ENCODE measurements at places on chromosomes 5 and 9.

GRCh38 chr5:149129181-149129580, 12.1 kb upstream of the ABLIM3 start:
- DNase-seq: no peak

GRCh38 chr9:6788162-6789016, 30.6 kb downstream of the KDM4C start:
- no peak for DNase-seq

DNA sequence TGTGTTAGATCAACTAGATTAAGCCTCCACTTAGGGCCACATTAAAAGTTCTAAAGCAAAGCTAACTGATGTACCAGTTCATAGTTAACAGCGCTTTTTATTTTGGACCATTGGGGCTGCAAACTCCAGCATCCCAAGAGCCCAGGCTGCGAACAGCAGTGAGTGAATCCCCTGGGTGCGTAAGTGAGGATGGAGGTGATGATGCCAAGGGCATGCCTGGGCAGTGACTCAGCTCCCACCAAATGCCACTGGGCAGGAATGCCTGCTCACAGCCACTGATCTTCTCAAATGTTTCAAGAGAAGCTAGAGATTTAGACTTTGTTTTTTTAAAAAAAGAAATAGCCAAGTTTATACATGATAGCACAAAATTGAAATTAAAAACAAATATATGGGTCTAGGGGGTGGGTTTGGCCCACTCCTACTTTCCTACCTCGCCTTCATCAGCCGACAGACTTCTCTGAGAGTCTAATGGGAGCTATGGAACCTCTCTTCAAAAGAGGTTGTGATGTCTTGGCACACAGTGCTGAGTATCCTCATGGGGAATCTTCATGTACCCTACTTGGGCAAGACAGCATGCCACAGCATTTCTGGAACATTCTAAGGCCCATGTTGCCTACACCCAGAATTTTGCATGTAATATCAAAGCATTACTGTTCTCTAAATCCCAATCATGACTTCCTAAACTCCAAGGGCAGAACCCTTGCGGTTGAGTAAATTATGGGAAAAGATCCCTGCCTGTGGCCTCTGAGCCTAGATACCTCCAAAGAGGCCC, 398.1 kb downstream of the EBF1 start:
- DNase-seq: no peak

DNA sequence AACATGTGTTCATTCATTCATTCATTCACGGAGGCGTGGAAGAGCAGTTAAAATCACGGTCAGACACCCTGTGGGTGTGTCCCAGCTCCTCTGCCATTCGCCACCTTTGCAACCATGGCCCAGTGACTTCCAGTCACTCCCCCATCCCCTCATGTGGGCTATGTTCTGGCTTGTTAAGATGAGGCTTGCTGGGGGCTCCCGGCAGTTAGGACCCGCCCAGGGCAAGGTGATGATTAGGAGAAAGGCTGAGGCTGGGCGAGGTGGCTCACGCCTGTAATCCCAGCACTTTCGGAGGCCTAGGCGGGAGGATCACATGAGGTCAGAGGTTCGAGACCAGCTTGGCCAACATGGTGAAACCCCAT, 24.9 kb upstream of the PTGES start:
- DNase-seq: no peak

DNA sequence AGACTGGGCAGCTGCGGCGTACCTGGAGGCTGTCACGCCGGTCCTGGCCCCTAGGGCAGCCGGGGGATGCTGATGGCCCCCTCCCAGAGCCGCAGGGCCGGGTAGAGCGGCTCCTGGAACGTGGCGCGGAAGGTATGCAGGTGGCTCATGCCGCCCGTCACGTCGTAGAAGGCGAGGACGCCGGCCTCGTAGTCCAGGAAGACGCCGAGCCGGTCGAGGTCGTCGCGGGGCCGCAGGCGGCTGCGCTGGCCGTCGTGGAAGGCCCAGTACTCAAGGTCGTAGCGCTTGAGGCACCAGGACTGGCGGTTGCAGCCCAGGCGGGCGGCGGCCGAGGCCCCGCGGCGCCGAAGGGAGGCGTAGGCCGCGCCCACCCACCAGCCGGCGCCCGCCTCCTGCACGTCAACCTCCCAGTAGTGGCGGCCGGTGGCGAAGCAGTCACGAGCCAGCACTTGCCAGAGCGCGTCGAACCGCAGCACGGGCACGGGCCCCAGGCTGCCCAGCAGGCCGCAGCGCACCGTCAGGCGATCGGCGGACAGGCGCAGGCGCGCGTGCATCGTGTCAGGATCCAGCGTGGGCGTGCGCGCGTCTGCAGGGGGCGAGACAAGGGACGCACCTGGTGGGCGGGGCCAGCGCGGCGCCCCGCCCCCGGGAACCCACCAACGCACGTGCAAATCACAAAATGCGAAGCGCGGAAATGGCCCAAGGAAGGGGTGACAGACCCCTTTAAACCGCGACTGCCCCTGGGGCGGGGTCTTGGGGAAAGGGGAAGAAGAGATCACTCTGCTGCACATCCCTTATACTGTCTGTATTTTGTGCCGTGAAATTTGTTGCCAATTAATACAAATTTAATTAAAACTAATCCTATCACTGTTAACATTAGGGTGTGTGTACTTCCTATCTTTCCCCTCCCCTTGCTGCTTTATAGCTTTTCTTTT, 31.2 kb downstream of the NANS start:
- DNase-seq: peak; percentile 72

DNA sequence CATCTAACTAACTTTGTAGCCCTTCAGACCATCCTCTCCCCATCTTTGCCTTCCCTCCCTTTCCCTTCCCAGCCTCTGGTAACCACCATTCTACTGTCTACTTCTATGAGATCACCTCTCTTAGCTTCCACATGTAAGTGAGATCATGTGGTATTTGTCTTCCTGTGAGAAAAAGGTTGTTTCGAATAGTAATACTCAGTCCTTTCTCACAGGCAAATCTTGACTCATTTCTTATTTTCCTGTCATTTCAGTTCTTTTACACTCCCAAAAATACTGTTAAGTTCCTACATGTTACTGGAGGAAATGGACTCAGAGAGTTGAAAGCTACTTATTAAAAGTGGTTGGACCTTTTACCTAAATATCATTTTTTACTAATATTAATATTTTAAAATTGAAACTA, 82.1 kb downstream of the SLF1 start:
- no peak for DNase-seq

GRCh38 chr9:114928136-114928535, 2.3 kb downstream of the TNFSF8 start:
- DNase-seq: no peak

- no peak for DNase-seq
Measured at GRCh38 chr5:72314571-72315172, 5.4 kb downstream of the MRPS27 start.

GRCh38 chr5:31952067-31952466, 222.1 kb downstream of the GOLPH3 start:
- no peak for DNase-seq

DNA sequence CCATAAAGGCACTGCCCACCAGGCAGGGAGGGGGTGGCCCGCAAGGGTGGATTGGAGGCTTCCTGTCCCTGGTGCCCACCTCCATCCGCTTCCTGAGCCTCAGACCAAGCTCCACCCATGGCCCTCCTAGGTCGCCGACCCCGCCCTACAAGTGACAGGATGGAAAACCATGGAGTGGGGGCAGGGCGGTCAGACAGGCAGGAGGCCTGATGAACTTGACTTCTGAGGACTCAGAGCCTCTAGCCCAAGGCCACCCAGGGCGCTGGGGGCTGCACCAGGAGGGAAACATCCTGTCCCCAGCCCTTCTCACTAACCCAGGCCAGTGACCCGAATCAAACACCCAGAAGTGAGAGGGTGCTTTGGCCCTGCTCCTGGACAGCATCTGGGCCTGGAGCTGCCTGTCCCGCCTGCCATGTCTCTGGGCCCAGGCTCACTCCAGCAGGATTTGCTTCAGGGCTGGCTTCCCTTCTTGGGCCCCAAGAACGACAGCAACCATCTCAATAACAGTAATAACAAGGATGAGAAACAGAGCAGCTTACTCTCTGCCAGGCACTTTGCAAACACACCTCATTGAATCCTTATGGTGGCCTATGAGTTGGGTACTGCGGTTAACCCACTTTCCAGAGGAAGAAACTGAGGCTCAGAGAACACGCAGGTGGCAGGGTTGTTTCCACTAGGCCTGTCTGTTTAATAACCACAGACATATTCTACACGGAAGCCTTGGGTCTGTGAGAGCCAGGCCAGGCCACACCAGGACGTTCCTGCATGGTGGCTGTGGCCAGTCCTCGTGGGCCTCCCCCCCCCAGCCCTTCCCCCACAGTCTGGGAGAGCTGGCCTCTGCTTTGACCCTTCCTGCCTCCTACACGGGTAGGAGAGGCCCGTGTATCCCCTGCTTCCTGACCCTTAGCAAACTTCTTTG, 4.4 kb upstream of the ST6GALNAC6 start:
- DNase-seq: no peak

DNA sequence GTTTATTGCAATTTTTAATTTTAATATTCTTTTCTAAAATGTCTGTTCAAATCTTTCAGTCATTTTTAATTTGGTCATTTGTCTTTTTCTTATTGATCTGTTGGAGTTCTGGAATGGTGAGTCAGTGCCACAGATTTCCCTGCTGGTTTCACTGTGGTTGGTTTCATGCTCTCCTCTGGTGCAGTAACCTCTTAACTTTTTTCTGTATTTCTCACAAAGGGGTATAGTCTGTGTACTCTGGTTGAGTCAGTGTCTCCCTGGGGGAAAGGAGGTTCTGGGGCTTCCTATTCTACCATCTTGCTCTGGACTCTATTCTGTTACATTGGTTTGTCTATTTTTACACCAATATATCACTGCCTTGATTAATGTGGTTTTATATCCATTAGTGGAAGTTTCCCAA, 178.8 kb downstream of the CSNK1G3 start:
- no peak for DNase-seq

DNA sequence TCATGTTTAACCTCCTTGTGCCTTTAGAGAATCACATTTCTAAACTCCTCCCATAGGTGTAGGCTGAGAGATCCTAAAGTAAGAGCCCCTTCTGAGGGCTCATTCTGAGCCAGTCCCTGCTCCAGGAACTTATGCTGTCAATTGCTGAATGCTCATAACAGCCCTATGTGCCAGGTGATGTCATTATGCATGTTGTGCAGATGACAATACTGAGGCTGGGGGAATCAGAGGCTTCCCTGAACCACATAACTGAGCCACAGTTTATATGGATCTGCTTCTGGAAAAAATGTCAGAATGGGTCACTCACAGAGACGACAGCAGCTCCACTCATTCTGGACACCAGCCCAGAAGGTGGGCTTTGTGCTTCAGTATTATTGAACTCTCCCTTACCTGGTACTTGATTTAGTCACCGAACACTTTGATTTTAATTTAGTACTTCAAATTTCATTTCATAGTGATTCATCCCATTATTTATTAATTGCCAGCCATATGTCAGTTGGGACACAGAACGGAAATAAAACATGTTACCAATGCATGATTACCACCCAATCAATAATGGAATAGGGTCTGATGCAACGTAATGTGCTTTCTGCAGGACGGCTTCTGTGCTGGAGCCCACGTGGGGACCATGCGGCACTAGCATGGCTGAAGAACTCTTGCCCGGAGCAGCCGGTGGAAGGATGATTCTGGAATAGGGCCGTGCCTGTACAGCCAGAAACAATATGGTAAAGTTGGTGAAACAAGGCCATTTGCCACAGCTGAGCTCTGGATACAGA, 406.3 kb downstream of the IRX1 start:
- DNase-seq: no peak

GRCh38 chr9:77820293-77820954, 172.3 kb upstream of the GNA14 start:
- DNase-seq: no peak

DNA sequence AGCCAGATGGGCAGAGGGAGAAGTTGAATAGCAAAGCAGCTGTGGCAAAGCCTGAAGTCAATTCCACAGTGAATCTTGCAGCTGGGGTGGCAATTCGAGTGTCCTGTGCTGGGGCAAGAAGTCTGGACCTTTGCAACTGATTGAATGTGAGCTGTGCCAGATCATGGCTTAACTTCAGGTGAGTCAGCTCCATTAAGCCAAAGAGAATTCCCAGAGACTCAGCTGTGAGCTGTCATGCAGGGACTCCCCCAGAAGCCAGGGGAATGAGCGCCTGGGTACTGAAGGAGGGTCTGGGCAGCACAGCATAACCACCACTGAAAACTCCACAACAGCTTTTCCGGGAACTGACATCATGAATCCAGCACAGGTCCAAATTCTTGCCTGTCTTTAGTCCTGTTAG, 153.5 kb upstream of the TRPC7 start:
- no peak for DNase-seq

- no peak for DNase-seq
Measured at GRCh38 chr5:61910771-61911170, 395.2 kb upstream of the KIF2A start.

DNA sequence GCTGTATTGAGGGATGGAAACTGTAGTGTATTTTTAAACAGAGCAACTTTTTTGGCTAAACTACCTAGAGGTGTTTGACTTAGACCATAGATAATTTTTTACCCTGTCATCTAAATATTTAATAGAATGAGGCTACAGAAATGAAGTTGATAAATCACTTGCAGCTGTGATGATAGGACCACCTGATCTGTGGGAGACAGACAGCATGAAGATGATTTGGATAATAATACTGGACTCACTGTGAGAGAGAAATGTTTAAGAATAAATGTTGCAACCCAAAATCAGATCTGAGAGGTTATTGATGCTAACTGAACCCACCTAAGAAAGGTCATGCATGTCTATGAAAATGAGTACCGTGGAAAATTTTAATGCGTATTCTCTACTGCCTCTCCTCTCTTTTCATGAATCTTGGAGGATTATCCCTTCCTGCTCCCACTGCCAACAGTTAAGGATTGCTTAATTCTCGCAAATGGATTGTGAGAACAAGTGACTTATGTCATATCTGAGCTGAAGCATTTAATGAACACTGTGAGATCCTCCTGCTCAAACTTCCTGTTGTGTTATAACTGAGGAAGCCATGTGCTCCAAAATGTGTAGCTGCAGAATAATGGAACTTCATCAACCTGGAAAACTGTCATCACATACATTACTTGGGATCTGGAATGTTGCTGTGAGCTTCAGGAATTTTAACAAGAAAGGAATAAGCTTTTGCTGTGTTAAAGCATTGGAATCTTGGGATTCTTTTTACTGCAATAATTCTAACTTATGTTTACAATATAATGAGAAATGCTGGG, 617.9 kb upstream of the CDH18 start:
- no peak for DNase-seq

DNA sequence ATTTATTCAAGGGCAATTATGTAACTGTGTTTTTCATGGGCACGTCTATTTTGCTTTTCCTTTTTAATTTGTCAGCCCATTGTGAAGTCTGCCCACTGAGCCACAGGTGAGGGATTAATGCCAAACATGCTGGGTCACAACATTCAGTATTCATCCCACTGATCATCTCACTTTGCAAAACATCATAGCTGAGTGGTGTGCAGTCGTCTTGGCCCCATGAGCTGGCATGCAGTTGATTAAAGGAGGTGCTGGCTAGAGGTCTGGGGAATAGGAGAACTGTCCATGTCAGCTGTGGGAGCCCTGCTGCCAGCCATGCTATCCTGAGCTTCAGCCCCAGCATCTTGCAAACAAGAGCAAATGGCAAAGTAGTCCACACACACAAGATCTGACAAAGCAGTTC, 11.7 kb upstream of the ESM1 start:
- no peak for DNase-seq

- DNase-seq: no peak
Measured at GRCh38 chr9:130181678-130182380, 9.6 kb downstream of the NCS1 start.

GRCh38 chr5:138725153-138725817, 27.9 kb upstream of the CTNNA1 start:
- no peak for DNase-seq
